SK-N-SH treated with all-trans-retinoic acid at 6 μM for 48 hours (cell line): ENCODE measurements at places on chromosomes 12 and 14.

DNA sequence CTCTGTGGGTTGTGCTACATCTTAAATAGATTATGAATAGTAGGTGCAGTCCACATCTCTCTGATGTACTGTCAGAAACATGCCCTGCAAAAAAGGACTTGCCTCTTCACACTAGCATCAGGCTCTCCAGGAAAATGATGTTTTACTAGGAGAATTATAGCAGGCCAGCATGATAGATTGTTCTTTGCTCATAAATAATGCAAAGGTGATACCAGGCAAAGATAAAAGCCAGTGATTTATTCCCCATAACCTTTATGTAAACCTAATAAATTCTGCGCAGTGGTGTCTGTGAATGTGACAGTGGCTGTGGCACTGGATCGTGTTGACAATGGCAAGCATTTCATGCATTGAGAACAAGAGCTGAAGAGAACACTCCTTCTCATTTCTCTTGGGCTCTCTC is 646.5 kb upstream of the SEL1L start:
- no peak for ATAC-seq

GRCh38 chr12:31590642-31591379 is at the start of gene DENND5B:
Gene DENND5B (minus strand): TSS chr12:31591136. CDS start chr12:31590832, 304 bp downstream.
- peak; percentile 57 for ATAC-seq

DNA sequence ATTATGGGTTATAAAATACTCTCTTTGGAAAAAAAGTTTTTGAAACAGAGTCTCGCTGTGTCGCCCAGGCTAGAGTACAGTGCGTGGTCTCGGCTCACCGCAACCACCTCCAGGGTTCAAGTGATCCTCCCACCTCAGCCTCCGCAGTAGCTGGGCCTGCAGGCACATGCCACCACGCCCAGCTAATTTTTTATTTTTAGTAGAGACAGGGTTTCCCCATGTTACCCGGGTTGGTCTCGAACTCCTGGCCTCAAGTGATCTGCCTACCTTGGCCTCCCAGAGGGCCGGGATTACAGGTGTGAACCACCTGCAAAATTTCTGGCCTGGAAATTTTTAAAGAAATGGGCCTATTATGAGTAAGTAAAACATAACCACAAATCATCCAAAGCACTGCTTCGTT is 3.8 kb downstream of the USP15 start:
- ATAC-seq, result no peak

DNA sequence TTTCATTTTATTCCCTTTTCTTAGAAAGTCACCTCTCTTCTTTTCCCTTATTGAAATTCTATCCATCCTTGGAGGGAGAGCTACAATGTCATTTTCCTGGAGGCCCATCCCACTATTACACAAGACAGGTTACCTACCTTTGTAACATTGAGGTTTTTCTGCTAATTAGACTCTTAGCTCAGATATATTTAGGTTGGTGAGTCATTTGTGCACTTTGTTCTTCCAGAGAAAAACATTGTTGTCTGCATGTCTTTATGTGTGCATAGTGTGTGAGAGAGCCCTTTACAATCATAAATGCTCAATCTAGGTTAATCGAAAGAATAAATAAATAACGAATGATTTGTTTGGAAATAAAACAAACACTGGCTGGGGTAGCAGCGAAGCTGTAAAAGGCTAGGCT is 191.8 kb downstream of the DACT1 start:
- no peak for ATAC-seq

DNA sequence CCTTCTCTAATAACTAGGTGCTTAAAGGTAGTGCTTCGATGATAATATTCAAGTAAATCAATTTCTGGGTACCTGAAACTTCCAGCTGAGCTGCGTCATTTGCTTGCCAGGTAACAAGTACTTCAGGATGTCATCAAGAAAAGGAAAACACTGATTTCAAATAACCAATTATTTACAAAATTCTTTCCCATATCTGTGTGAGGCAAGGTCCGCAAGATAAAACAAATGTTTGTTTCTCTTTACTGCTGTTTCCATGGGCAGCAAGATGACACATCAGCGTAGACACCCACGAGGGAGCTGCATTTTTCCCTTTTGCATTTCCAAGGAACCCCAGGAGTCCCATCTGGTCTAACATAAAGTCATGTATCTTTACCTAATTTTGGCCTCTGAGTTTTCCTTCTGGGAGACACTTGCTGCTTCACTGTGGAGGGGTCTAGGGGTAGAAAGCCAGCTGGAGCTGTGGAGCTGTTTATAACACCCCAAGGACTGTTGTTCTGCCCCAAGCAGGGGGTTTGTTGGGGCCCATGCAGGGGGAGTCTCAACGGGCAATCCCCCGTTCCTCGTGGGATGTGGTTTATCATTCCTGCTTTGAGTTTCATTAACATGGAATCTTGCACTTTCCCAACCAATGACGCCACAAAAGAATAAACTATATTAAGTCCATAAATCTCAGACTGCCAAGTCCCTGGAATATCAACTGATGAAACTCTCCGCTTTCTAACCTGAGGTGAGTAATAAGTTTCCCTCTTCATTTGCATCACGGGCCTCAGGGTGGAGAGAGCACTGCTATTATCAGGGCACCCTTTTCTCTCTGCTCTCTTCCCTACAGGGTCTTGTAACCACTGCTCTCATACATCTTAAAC is 112.8 kb upstream of the PELI2 start:
- peak; percentile 58 for ATAC-seq

- no peak for ATAC-seq
These were observed 95.2 kb downstream of the PRKCH start for GRCh38 chr14:61416591-61416990.

GRCh38 chr12:19288603-19289244 is 150.6 kb upstream of the AEBP2 start:
- ATAC-seq, result peak; percentile 76

- ATAC-seq, result no peak
These were observed 48.6 kb upstream of the PRMT8 start for GRCh38 chr12:3442397-3442796.

DNA sequence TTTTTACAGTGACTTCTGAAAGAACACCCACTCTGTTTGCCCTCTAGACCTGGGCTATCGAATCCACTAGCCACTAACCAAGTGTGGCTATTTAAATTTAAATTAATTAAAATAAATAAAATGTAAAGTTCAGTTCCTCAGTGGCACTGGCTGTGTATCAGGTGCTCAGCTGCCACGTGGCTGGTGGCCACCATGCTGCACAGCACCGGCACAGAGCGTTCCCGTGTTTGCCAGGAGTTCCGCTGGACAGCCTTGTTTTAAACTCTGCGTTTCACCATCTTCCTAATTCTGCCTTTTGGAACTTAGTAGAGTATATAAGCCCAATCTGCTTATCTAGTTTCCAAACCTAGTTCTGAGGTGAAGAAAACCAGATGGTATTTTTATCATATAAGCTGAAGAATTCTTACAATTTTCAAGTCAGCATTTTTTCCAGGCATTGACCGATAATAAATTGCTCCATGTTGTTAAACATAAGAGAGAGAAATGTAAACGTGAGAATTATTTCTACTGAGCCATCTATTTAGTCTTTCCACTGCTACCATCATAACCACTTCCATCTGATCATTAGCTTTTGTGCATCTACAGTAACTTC is 339.0 kb downstream of the CACNA1C start:
- no peak for ATAC-seq

GRCh38 chr12:50041062-50041860 is 16.0 kb upstream of the RACGAP1 start:
- no peak for ATAC-seq

GRCh38 chr14:66910311-66910840 is 278.9 kb upstream of the GARIN2 start:
- no peak for ATAC-seq

GRCh38 chr12:5187136-5187535 is 143.5 kb downstream of the KCNA5 start:
- no peak for ATAC-seq

DNA sequence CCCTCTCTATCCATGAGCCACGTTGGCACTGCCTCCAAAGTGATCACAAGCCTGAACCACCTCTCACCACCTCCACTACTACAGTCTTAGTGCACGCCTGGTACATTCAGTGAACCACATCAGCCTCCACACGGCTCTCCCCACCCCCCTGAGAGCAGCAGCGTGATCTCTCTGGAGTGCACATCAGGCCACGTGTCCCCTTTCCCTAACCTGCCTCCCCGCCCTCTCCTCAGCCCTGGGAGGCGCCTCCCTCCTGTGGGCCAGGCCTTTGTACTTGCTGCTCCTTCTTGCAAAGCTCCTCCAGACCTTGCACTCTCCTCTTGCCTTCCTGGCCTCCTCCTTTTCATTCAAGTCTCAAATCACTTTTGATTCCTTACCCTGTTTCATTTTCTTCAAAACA is 49.8 kb downstream of the SLC6A12 start:
- no peak for ATAC-seq

- peak; percentile 47 for ATAC-seq
These were observed 390 bp downstream of the JKAMP start for GRCh38 chr14:59484639-59485175.

DNA sequence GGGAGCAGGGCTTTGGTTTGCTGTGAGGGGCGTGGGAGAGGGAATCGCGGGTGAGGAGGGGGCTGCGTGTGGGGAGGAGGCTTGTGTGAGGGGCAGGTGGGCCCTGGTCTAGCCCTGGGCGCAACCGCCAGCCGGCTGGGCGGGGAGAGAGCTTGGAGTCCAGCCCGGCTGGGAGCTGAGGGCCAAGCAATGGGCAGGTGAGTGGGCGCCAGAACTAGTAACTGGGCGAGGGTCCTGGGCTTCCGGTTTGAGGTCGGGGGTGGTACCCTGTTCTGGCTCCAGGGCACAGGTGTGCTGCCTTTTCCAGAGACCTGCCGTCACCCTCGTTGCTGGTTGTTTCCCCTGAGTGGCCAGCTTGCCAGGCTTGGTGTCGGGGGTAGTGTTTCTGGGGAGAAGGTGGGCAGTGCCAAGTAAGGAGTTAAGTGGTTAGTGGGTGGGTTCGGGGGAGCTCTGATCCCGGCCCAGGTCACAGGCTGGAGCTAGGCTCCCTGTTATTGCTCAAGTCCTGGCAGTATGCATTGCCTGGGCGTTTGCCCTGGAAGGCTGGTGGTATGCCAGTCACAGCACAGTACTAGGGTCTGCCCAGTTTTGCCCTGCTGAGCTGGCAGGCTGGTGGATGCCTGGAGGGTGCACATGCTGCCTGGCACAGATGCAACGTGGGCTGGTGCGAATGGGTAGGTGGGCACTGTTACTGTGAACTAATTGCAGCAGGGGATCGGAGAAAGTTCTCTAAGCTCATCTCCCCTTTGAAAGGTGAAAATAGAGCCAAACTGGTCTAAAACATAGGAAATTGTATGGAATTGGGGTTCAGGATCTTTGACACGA is 683 bp downstream of the CIPC start:
- peak; percentile 33 for ATAC-seq

DNA sequence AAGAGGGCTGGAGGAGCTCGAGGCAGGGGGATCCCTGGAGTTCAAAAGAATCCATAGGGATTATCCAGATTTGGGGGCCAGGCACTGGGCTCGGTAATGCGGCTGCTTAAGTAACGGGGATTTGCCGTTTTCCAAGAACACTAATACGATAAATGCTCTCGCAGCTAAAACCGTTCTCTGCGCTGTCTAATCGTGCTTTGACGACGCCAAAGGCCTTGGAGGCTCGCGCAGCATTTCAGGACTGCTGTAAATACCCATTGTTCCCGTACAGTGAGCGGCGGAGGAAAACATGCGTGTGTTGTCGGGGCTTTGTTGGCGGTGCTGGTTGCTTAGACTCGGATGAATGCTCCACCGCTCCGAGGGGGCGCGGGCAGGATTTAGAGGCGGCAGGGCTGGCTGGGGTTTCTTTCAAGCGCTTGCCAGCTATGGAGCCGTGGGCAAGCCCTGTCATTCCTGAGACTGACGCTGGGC is 26.2 kb downstream of the DIO3 start:
- ATAC-seq, result no peak

- ATAC-seq, result no peak
These were observed 73.8 kb downstream of the DRAM1 start for GRCh38 chr12:101951002-101951670.

GRCh38 chr14:72942934-72943333 is 16.7 kb downstream of the DCAF4 start:
- no peak for ATAC-seq

DNA sequence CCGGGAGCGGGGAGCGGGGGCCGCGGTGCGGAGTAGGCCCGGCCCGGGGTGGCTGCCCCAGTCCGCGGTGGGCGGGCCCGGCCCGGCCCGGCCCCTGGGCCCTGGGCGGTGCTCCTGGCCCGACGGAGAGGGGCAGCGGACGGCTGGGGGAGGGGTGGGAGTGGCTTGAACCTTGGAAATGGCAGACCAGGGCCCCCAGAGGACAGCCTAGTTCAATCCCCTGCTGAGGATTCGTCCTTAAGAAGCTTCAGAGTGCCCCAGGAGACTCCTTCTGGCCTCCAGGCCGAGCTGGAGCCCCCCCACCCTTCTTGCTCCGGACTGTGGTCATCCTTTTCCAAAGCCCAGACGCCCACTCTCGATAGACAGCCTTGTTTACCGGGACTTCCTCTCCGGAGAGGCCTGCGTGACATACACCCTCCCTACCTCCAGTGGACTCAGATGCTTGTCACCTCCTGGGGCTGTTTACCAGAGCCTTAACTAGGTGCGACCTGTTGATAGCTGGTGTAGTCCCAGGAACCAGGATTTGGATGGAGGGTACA is 458 bp downstream of the KHNYN start:
- ATAC-seq, result peak; percentile 82

DNA sequence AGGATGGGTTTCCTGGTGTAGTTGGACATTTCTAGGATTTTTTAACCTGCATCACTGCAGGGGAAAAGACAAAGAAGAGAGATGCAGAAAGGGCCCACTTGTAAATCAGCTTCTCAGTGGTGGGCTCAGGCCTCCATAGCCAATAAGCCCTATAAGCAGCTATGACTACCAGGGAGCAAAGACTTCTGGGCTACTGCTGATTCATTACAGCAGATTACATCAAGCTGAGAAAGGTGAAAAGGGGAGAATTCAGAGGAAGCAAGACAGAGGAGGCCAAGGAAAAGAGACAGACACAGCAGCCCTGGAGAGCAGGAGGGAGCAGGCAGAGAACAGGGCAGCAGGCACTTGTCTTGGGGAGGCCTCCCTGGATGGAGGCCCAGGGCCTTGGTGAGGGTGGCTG is 95.2 kb downstream of the KCNA5 start:
- no peak for ATAC-seq

DNA sequence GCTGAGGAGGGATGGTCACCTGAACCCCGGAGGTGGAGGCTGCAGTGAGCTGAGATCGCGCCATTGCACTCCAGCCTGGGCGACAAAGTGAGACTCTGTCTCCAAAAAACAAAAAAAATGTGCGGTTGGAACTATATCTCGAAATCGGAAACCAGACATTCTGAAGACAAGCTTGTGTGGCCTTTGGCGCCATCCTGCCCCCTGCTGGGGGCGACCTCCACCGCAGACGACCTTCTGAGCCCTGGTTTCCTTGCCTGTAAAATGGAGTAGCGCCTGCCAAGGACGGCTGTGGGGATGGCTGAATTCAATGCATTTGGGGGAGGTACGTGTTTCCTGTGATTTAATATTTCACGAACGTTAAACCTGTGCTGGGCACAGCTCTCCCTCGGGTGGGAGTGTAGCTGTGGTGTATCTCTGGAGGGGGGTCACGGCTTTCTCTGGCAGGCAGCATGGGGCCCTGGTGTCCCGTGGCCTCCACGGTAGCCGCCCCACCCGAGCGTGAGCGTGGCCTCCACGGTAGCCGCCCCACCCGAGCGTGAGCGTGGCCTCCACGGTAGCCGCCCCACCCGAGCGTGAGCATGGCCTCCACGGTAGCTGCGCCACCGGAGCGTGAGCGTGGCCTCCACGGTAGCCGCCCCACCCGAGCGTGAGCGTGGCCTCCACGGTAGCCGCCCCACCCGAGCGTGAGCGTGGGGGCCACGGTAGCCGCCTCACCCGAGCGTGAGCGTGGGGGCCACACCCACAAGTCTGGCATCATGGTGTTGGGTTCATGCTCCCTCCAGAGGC is 55.3 kb downstream of the LRCOL1 start:
- no peak for ATAC-seq
